ENCODE measurements at places on chromosomes 7 and 10.

GRCh38 chr10:19169041-19169440, 120.4 kb downstream of the MALRD1 start:
- DNase-seq: no peak

DNA sequence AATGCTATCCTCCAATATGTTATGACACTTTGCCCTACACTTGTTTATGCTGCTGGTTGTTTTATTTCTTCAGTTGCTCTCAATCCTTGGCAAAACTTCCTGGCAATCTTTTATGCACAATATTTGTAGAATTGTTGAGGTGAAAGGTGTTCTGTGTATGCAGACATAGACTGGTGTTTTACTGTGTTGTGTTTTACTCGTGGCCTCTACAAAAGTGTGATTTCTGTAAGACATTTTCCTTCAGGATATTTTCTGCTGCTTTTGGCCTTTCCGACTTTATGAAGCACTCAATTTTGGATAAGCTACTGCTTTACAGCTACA, 21.8 kb downstream of the GLCCI1 start:
- no peak for DNase-seq

DNA sequence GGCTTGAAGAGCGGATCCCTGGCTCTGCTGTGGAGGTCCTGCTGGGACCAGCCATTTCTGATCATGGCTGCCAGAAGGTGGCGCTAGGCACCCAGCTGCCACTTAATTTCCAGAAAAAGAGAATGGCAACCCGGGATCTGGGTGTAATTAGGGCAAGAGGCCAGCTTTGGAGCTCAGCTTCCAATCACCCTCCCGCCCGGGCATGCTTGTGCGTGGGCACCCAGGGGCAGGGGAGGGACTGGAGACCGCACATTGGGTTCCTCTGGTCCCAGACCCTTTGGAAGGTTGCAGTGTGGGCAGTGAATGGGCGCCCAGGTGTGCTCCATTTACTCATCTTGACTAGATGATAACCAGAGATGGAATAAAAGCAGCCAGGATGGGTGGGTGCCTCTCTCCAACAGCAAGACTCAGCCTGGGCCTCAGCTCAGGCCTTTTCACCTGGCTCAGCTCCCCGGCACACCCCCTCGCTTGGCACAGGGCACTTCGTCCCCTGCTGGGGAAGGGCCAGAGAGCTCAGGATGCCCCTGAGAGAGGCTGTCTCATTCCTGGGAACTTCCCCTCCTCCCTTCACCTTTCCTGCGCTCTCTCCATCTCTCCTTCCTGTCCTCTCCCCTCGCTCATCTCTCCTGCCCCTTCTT, 14.7 kb downstream of the FAM241B start:
- DNase-seq: peak; percentile 15

DNA sequence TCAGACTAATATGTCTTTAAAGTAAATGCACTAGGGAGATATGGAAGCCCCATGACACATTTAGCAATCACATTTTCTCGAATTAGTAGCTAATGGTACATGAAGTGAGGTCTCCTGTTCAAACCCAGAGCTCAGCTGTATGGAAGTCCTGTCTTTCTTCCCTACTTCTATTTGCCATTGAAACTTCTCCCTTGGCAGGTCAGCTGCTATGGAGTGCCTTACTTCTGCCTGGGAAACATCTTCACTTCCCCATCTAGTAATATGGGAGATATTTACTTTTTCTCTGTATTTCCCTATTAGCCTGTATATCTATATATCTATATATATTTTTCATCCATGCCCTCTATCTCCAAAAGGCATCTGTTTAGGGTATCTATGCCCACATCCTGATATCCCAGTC, 225.3 kb upstream of the INHBA start:
- DNase-seq: no peak

Measured in NCI-H2171 treated with DMSO at 0.1 percent for 48 hours (cell line).